ENCODE measurements at places on chromosomes 1 and 21.
A peak's percentile ranks its signal among the peaks of the same experiment; 100 is the strongest.

DNA sequence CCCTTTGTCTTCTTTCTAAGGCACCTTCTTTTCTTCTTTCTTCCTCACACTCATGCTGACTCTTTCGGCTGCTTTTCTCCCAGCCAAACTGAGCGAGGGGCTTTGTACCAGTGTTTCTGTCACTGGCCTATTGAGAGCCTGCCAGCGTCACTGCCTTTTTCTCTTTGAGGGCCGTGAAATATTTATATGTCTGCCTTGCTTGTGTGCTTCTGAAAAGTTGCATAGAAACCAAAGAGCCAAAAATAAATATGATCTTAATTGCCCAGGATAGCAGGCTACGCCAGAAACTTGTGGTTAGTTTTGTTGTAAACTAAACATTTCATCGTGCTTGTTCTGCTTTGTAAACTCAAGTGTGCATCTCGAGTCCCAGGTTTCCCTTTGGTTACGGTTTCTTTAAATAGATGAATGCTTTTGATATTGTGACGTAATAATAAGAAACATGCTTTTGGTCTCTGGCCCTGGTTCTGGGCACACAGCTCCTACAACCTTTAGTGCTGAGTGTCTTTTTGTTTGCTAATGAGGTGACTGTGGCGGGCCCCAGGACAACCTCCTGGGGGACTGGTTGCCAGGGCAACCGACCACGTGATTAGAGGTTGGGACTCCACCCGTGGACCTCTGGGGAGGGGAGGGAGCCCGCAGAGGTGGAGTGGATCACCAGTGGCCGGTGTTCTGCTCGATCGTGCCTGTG is 10.8 kb downstream of the SLC37A1 start:
- no peak for DNase-seq

DNA sequence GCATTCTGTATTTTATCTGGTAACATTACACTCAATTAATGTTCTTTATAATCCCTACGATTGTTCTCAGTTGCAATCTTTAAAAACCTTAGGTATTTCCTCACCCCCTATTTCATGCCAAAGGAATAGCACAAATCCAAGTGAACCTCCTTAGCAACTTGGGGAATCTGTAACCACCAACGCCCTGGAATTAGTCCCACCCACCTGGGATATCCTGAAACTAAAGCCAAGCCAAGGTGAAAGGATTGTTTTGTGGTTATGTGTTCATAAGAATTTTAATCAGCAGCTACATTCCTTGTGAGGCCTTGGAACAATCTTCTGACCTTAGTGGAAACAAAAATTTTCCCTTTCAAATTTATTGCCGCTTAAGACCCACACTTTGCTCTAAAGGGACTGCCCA is 908.7 kb downstream of the TTLL7 start:
- no peak for DNase-seq

DNA sequence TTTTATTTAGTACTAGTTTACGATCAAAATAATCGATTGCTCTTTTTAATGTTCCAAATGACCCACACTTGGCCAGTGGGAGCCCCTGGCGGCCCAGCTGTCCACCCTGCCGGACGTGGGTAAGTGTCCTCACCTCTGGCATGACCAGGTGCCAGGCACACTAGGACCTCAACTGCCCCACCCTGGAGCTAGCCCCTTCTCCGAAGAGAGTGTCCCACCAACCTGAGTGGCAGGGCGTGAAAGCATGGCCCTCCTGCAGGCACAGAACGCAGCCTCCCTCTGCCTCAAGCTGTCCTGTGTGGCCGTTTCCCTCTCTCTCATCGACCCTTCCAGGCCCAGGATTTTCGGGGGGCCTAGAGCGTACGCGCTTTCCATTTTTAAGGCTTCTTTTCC is 32.9 kb upstream of the AGPAT3 start:
- no peak for DNase-seq

DNA sequence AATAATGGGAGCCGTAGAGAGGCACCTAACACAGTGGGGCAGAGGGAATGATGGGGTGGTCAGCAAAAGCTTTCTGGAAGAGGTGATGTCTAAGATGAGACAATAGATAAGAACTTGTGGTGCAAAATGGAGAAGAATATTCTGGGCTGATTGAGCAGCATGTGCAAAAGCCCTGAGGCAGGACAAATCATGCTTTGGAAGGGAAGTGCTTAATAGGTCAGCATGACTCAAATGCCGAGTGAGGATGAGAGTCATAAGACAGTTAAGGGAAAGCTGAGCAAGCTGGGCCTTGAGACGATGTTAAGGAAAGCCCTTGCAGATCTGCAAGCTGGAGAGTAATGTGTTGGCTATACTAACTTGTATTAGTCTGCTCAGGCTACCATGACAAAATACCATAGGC is 37.3 kb upstream of the ASB17 start:
- DNase-seq: no peak

- no peak for DNase-seq
Observed at GRCh38 chr1:82161700-82162141, 361.0 kb downstream of the ADGRL2 start.

DNA sequence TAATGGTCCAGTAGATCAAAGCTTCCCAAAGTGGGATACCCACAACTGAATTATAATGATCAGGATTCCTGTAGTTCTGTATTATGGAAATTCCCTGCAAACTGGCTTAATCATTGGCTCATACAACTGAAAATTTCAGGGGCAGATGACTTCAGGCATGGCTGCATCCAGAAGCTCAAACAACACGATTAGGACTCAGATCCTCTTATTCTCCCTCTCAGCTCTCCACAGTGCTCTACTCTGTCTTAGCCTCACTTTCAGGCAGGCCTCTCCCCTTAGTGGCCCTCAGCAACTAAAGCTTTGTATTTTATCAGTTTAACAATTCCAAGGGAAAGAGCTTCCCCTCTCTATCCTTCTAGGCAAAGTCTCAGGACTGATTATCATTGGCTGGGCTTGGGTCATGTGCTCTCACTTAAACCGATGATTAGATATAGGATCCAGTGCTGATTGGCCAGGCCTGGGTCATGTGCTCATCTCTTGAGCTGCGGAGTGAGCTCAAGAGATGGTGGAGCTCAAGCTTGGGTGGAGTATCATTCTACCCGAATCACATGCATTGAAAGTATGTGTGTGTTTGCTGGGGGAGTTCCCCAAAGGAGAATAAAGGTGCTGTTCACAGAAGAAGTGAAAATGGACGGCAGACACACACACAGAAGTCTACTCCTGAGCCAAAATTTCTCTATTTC is 57.9 kb upstream of the RUNX3 start:
- no peak for DNase-seq

DNA sequence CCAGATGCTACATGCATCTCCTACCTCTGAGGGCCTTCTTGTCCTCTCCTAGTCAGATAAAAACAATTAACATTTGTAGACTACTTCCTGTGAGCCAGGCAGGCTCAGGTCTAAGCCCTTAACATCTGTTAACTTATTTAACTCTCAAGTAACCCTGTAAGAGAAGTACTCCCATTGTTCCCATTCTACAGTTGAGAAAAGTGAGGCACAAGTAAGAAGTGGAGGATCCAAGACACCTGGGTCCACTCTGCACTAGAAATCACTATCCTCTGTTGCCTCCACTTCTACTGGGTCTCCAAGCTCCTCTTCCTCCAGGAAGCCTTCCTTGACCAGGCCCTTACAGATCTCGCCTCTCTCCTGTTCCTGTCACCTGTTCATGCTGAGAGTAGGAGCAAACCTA is 9.7 kb downstream of the C1orf216 start:
- DNase-seq: no peak

DNA sequence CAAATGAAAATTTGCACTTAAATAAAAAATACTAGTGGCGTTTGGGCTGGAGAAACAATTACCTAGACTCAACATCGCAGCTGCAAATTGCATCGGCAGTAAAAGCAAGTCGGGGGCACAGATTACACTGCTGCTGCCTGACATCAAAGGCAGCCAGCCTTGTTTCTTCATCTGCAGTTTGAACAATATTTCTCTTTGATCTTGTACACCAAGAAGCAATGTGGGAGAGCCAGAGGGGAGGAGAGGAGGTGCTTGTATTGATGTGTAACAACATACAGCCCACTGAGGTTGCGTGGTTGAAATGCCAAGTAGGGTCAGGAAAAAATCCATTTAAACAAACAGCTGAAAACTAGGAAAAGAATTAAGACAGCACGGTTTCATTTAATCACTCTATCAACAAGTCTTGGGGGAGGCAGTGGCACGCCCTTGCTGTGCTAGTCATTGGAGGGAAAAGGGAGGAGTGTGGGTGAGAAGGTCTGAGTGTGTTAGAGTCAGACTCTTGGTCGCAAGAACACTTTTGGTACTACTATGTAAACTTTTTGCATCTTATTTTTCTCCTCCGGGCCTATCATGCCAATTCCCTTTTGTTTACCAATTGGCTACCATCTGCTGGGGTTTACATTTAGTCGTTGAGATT is 456.5 kb downstream of the OMA1 start:
- DNase-seq: no peak

- DNase-seq: no peak
Observed at GRCh38 chr1:154844297-154844681, 25.8 kb downstream of the KCNN3 start.

- no peak for DNase-seq
Observed at GRCh38 chr1:53378061-53378460, 50.2 kb upstream of the LRP8 start.

DNA sequence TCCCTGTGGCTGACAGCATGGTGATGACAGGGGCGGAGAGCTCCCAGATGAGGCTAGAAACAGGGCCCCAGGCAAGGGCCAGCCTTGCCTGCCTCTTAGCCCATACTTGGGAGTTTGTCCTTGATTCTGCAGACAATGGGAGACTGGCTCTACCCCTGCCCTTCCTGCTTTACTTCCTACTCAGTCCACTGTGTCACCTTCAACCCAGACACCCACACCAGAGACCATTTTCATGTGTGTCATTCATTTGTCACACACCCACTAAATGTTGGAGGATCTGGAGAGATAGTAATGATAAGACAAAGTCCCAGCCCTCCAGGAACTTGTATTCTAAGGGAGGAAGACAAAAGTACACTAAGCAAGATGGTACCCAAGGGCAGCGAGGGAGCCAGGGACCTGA is 43.7 kb downstream of the SYT6 start:
- DNase-seq: no peak

GRCh38 chr1:178055093-178055492 is 38.8 kb upstream of the RASAL2 start:
- no peak for DNase-seq

DNA sequence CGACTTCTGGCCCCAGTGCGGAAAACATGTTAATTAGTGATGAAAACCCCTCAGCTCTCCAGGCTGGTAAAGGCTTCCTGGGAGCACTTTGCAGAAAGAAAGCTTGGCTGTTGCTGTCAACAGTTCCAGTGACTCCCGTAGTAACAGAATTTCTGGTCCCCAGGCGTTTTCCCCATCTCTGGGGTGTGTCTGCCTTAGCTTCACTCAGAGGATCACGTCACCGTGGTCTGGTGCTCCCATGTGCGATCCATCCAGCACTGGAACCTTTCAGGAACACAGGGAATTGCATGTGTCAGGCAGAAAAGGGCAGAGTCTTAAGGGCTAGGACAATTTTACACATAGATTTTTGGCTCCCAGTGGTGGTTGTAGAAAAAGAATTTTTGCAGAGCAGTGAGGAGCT is 470.4 kb upstream of the USP24 start:
- DNase-seq: no peak

- no peak for DNase-seq
Observed at GRCh38 chr1:60923389-60924087, 158.8 kb upstream of the NFIA start.

- DNase-seq: no peak
Observed at GRCh38 chr1:63603810-63604209, 10.6 kb downstream of the PGM1 start.

DNA sequence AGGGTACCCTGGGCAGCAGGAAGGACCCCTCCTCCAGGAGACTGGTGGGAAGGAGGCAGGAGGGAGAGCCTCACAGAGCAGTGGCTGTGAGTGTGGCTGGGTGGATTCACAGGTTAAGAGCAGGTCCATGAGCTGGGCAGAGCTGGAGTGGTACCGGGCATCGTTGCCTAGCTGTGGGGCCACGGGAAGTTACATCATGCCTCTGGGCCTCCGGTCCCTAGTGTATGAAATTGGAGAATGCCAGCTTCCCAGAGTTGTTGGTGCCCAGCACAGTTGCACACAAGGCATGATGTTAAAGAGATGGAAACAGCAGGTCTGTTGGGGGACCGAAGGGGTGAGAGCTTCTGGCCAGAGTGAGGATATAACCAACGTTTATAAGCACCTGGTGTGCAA is 18.5 kb downstream of the FOXO6 start:
- DNase-seq: no peak

- DNase-seq: no peak
Observed at GRCh38 chr1:29237129-29237821, 953 bp downstream of the PTPRU start.

DNA sequence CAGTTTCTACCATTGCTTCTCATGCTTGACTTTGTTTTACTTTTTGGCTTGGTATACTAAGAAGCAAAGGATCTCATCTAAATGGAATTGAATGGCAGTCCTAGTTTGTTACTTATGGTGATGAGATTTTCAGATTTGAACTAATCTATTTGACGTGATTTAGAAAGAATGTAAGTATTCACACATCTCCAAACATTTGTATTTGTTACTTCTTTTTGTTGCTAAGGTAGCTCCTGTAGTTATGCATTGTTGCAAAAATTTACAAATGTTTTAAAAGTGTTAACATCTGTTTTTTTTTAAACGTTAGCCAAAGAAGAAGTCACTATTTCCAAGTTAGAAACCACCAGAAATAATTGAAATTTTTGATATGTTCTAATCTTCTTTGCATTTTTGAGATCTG is 222.5 kb downstream of the RPS6KC1 start:
- no peak for DNase-seq

DNA sequence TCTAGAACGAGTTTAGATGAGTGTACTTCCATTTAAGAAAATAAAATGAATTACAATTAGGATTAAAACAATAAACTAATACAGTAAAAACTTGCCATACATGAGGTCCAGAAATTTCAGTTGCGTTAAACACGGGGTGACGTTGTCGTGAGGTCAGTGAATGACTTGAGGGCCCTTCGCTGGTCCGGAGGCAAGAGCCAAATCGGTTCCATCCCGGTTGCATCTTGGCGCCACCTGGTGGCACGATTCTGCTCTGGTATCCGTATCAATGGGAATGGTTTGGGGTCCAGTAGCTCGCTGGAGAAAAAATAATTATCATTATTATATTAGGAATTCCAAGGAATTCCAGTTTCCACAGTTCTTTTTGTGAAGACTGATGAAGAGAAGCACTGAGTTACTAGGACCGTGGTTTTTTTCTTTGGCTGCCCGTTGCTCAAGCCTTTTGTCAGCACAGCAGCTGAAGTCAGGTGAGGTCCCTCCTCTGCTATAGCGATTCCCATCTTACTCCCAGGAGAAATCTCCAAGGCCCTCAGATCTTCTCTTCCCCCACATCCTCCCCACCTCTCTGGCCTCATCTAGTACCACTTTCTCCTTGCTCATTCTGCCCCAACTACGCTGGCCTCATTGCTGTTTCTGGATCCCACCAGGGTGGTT is 161.4 kb downstream of the SLC35F3 start:
- peak; percentile 51 for DNase-seq

GRCh38 chr1:198560161-198560560 is 19.7 kb upstream of the ATP6V1G3 start:
- no peak for DNase-seq

GRCh38 chr1:180287988-180288705 is 58.1 kb downstream of the LHX4 start:
- no peak for DNase-seq

GRCh38 chr1:235984041-235984825 is 80.7 kb downstream of the NID1 start:
- DNase-seq: no peak
